ENCODE measurements at places on chromosomes 12 and 14. TPM values are rescaled to one million over a fixed set of nuclear protein-coding genes. Genes with fewer than 3 reads are reported as not detected.

The KLHL33 gene
- 0.03 TPM for total RNA-seq

The TAS2R43 gene
- not detected for total RNA-seq

The ASIC1 gene
- 3.5 TPM for total RNA-seq

The AQP5 gene
- total RNA-seq: 0.52 TPM

The CEBPE gene
- not detected for total RNA-seq

The INHBC gene
- total RNA-seq: not detected

The TRIM9 gene
- 0.73 TPM for total RNA-seq

The CIT gene
- 12.3 TPM for total RNA-seq

The CAPZA3 gene
- total RNA-seq: not detected

The OTUB2 gene
- 1.8 TPM for total RNA-seq

The B4GALNT3 gene
- 0.13 TPM for total RNA-seq
